ENCODE measurements at places on chromosomes 5 and 9. TPM values are rescaled to one million over a fixed set of nuclear protein-coding genes. Genes with fewer than 3 reads are reported as not detected.

Gene IGFBPL1
- not detected for total RNA-seq

Gene ANKRD18A
- total RNA-seq = 1.7 TPM

Gene ABLIM3
- total RNA-seq = not detected

DNA sequence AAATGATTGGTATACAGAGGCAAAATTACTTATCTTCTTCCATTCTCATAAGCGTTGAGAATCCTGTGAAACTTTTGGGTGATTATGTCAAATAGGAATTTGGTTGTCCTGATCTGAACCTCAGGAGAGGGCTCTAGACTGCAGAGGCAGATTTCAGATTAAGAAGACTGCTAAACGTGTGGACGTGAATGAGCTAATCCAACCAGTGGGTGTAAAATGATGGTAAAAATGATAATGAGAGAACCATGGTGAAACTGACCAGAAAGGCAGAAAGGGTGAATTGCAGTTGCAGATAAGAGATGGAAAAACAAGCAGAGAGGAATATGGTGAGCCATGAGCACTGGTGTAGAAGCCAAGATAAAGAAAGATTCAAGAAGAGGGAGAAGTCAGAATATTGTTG is 1200.2 kb upstream of the CDH6 start:
- DNase-seq = no peak

DNA sequence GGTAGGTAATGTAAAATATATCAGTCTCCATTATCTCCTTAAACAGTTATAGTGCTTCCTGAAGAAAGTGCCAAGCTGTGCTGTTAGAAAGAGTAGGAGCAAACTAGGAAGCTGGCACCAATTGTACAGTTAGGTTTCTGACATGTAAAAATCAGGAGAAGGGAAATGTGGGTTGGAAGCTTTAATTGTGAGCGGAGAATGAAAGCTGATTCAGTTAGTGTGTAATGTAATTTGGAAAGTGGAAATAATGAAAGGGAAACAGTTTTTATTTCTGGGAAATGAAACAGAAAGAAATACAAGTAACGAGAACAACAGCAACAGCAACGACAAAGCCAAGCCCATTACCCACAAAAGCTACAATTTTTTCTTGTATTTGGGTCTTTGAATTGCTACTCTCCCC is 48.8 kb upstream of the JAK2 start:
- DNase-seq = no peak

DNA sequence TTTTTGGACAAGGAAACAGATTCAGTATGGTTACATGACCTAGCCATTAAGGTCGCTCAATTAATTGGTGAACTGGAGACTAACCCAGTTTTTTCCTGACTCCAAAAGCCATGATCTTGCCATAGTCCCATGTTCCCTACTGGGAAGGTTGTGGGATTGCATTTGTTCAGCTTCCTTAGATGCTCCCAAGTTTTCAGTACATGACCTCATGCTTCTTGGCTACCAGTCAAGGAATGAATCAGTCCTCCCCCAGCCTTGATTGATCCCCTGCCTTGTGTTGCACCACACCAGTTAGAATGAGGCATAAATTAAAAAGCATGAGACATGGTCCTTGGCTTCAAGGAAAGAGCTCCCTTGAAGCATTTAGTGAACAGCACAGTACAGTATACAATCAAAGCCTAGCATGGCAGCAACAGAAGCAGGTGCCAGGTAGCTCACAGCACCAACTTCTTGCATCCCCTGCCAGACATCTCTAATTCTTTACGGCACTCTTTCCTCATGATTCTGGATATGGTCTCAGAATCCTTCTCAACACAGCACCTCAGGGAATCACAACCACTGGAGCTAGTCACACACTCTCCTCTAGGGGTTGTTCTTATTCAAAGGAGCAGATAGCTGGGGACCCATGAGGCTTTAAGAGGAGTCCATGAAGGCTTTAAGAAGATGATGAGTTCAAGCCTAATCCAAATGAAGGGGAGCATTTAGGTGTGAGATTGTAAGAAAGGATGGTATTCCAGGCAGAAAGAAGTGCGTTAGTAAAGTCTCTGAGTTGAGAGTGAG is 295.5 kb upstream of the CLINT1 start:
- no peak for DNase-seq

- DNase-seq = no peak
Observed at GRCh38 chr5:33854733-33855151, 37.0 kb downstream of the ADAMTS12 start.

DNA sequence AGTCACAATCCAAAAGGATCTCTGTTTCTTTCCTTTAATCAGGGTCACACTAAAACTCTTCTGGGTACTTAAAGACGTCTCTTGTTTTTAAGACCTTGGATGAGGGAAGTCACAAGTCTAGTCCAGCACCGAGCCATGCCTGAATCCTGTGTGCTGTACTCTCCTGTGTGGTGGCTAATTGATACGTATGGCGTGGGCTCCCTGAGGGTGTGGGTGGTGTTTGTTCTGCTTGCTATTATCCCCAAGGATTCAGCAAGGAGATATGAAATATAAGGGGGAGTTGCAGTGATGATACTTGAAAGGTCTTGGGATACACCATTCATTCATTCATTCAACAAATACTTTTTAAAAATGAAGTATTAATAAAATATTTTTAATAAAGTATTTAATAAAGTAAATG is 128.3 kb downstream of the ARHGEF28 start:
- no peak for DNase-seq

DNA sequence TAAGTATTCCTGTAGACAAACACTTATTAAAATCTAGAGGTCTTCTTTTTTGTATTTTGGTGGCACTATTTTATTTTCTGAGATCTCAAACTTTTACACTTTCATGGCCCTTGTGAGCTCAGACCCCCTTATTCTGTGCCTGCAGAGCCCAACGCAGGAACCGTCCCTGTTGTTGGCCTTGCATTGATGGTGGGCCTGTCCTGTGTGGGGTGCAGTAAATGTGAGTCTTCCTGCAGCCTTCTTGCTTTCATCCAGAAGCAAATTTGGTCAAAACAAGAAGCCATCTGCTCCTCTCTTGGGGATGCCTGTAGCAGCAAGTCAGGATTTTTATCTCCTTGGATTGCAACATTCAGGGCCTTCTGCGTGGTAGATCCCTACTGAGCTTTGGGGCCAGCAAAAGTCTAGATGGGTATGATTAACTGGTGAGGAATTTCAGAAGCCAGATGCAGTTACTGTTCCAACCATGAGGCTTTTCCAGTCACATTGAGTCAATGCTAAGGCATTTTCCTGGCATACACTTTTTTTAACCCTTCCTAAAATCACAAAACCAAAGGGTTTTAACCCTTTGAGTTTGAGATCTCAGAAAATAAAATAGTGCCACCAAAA is 31.7 kb downstream of the BASP1 start:
- DNase-seq = no peak

DNA sequence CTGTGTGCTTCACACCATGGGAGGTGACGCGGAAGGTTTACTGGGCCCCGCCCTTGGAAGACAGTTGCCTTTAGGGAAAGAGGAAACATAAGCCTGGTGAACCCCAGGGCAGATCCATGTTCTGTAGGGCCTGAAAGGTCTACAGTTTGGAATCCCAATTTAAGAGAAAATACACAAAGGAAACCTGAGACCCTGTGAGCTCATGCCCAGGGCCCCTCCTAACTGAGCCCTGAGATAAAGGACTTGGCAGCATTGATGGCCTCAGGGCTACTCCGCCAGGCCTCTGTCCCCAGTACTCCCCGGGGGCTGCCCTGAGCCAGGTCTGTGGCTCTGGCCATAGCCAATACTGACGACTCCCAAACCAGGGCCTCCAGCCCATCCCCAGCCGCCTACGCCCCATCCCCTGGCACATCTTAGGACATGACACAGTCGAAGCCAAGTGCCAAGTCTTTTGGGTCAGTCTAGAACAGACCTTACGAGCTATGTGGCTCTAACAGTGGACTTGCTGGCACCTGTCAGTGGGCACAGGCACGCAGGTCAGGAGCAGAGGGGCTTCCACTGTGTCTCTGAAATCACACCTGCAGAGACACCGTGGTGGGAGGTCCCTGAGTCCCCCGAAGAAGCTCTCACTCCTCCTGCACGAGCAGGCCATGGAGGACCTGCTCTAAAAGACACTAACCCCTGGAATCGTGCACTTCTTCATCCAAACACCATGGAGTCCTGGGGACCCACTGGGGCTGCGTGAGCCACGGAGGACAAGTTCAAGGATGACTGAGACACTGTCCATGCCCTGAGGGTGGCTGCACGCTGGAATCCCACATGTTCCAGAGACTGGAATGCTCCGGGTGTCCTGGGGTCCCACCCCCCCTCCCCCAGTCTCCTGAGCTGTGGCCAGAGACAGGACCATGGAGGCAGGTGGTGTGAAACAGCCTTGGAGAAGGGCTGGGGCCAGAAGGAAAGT is 40.3 kb upstream of the BARHL1 start:
- DNase-seq = no peak

- peak; percentile 44 for DNase-seq
Observed at GRCh38 chr5:82356808-82357671, 78.9 kb upstream of the RPS23 start.

Measured in CD8-positive, alpha-beta T cell (primary cell).